ENCODE measurements at places on chromosomes 16 and 17.

GRCh38 chr16:17944345-17944744, 392.2 kb downstream of the NPIPA8 start:
- no peak for DNase-seq

DNA sequence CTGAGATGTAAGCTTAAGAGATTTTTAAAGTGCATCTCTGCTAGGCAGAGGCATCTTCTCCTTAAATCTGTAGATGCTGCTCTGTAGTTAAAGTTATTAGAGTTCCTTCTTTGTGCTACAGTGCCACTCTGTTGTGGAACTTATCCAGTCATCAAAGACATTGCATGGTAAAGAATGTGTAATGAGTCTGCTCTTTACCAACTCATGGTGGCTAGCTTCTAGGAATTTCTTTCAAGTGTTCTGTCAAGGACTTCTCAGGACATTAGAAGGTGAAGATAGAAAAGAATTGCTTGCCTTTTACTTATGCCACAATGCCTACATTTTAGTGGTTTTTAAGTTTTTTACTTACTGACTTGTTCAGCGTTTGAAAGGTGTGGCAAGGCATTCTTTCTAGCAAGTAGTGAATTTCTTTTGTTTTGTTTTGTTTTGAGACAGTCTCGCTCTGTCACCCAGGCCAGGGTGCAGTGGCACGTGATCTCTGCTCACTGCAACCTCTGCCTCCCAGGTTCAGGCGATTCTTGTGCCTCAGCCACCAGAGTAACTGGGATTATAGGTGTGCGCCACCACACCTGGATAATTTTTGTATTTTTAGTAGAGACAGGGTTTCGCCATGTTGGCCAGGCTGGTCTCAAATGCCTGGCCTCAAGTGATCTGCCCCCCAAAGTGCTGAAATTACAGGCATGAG, 20.3 kb upstream of the ARL2BP start:
- no peak for DNase-seq

DNA sequence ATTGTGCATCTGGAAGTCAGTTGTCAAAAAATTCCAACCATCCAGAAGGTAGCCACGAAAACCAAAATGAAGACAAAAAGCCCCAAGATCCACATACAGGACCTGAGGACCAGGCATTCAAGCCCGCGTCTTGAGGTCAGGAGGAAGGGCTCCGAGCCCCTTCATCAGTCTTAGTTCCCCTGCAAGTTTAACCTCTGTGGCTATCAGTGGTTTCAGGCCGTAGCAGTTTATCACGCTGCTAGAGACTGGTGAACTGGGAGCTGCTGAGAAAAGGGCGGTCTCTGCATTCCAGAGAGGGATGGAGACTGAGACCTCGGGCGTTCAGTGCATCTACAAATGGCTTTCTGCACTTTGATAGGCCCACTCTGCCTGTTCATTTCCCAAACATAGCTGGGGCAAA, 70.6 kb downstream of the IRF8 start:
- DNase-seq: no peak

DNA sequence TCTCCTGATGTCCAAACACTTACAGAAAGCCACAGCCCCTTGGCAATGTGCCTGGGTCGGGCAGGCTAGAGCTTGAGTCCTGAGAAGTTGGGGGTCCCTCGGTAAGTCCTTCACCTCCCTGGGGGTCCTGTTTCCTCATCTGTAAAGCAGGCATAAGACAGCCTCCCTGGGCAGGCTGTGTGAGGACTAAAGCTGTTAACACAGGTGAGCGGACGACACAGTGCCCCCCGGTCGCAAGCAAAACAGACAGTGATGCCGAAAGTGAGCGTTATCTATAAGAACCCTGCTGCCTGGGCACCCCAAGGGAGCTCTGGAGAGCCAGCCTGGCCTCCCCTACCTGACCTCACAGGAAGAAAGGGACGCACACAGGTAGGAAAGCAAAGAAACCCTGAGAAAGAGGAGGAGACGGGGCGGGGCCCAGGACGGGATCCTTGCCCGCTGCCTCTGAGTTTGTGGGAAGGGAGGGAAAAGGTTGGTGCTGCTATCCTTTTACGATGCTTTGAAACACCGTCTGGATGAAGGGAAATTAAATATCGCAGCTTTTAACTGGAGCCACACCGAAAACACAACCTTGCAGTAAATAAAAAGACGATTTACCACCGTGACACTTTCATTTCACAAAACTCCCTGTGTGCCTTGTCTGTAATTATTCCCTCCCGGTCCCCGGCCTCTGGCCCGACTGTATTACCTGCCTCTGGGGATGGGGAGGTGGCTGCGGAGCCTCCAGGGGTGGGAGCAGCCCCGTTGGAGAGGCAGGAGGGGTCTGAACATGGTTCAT, 67.1 kb downstream of the ENGASE start:
- no peak for DNase-seq

DNA sequence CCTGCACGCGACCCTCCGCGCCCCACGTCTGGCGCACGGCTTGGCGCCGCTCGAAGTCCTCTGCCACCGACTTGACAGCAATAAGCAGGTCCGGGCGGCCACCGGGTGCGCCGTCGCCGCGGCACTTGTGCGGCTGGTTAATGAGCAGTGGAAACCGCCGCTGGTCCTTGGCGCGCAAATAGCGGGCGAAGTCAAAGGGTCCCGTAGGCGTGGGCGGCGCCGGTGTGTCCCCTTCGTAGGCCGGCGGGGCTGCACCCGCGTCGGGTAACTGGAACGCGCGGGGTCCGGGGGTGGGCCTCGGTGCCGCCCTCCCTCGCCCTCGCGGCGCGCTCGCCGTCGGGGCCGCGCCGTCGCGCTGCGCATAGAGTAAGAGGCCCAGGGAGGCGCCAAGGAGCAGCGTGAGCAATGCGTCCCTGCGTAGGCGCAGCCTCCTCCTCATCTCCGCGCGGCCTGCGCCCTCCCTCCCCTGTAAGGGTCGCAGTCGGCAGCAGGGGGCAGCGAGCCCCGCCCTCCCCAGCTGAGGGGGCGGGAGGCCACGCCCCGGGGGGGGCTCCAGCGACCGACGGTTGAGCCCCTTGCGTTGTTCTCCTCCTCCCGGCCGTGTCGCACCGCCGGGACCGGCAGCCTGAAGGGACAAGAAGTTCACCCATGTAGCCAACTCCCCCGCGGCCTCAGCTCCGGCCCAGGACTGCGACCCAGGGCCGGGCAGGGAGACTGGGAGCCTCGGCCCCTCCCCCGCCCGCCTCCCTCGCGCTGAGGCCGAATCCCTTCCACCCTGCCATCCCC, 558 bp downstream of the B3GNT9 start:
- no peak for DNase-seq

- no peak for DNase-seq
Observed at GRCh38 chr17:50015146-50015545, 20.1 kb upstream of the DLX3 start.

- DNase-seq: no peak
Observed at GRCh38 chr17:68289936-68290267, 1.0 kb downstream of the SLC16A6 start.

- no peak for DNase-seq
Observed at GRCh38 chr16:7550096-7550495, 217.5 kb downstream of the RBFOX1 start.

DNA sequence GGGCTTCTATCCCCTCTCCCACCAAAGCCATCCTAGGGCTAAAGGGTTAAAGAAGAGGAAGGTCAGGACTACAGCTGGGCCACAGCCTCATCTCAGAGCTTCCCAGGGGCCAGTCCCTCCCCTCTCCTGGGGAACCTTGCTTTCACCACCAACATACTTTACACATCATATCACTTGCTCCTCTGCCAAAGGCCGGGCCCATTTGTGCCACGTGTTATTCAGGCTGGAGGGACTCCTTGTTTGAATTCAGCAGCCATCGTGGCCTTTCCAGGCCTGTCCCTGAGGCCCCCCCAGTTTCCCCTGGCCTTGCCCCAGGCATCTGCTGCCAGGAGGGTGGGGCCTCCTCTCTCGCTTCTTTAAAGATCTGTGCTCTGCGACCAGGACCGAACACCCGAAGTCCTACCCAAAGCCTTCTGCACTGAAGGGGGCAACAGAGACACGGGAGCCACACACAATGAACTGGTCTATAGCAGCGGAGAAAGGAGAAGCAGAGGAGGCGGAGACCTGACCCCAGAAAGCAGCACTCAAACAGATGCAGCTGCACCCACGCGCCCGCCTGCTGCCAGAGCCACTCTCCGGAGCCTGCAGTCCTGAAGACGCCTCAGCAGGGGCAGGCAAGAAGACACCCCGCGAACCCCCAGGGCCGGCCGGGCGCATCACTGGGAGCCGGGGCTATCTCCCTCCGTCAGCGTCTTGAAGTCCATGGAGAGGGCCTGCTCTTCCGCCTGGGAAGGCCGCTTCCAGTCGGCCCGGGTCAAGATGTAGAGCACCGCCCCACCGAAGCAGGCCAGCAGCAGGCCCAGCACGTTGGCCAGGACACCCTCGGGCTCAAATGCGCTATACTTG, 12.1 kb downstream of the CYB561 start:
- DNase-seq: no peak

DNA sequence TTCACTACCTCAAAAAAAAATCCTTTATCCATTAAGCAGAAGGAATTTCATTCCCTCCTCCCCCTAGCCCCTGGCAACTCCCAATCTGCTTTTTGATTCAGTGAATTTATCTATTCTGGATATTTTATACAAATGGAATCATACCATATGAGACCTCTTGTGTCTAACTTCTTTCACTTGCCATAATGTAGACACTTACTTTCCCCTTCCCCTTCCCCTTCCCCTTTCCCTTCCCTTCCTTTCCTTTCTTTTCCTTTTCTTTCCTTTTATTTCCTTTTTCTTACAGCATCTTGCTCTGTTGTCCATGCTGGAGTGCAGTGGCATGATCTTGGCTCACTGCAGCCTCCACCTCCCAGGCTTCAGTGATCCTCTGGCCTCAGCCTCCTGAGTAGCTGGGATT, 50.5 kb downstream of the PSMD12 start:
- DNase-seq: no peak

GRCh38 chr17:66255112-66255511, 25.9 kb upstream of the APOH start:
- DNase-seq: peak; percentile 75

GRCh38 chr16:53816211-53816836, 112.4 kb downstream of the FTO start:
- no peak for DNase-seq

DNA sequence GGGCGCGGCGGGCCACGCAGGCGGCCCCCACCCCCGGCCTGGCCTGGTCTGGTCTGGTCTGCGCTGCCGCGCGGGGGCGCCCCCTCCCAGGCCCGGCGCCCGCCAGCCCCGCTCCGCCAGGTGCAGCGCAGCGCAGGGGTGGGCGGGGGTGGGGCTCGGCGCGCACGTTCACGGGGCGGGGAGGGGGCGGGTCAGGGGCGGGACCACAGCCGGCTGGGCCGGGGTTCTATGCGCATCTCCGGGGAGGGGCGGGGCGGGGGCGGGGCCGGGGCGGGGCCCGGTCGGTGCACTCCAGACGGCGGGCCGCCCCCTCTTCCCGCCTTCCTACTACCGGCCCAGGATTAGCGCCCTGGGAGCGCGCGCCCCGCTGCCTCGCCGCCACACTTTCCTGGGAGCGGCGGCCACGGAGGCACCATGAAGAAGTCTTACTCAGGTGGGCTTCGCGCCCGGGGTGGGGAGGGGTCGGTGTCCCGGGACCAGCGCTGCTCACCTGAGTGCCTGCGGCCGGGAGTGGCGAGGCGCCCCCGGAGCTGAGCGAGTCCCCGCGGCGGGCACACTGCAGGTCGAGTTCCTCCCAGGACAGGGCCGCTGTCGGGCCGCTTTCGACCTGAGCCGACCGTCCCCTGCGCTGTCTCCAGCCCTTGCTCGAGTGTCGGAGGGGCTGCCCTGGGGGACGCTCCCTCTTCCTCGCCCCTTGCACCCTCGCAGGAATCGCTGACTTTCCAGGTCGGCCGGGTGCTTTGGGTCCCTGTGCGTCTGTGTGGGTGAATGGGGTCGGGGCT, 140.5 kb downstream of the SEC14L1 start:
- peak; percentile 24 for DNase-seq

GRCh38 chr17:3729881-3730280, 6.2 kb downstream of the HASPIN start:
- no peak for DNase-seq

- no peak for DNase-seq
Observed at GRCh38 chr17:28193241-28193640, 125.8 kb upstream of the TMEM97 start.

- no peak for DNase-seq
Observed at GRCh38 chr17:2113279-2113622, 58.3 kb downstream of the HIC1 start.

DNA sequence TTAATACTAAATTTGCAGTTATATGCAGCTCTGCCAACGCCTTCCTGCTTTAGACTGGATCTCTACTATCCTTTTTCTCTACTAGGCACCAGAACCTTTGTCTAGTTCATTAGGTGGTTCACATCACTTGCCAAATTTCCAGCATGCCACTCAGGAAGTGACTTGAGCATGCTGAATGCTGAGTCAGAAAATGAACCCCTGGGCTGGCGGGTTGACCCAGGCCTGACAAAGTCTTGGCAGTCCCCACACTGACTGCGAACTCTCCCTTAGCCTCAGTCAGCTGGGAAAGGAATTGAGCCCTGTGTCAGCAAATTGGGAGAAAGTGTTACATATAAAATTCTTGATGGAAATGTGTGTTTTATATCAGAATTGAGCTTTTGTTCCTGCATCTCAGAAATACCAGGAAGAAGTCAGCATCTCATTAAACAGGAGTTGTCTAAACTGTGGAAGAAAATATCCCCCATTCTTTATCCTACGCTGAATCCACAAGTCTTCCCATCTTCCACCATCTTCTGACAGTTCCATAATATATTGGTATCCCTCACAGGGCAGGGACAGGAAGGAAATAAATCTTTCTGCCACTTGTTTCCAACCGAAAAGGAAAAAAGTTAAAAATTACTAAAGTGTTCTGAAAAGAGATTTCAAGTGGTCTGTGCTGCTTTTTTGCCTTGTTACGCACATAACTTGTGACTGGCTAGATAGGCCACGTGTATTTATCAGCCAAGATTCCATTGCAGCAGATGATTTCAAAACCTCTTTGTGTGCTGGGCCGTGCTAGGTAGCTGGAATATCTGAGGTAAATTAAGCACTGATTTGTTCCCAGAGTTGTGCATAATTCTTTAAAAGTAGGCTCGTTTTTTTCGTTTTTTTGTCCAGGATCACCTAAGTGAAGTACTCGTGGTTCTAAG, 16.7 kb upstream of the SLC12A3 start:
- DNase-seq: peak; percentile 74

- DNase-seq: no peak
Observed at GRCh38 chr17:56114469-56114868, 38.8 kb upstream of the ANKFN1 start.

DNA sequence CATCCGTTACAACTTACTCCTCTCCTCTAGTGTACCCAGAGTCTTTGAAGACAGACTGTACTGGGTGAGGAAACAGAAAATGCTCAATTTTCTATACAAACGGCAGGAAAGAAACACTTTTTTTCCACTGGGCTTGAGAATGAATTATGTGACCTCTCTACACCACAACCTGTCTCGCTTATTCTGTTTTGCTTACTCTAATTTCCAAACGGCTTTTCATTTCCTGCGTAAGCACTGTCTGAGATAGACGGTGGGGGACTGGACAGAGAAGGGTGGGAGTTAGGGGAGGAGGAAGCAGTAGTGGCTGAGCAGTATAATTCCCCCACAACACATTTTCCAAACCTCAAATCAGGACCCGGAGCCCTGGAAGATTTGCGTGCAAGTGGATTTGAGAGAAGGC, 191.4 kb upstream of the SDK2 start:
- no peak for DNase-seq

GRCh38 chr16:80986557-80986956, 20.1 kb downstream of the CMC2 start:
- DNase-seq: no peak
